ENCODE measurements at places on chromosomes 16 and 17.

DNA sequence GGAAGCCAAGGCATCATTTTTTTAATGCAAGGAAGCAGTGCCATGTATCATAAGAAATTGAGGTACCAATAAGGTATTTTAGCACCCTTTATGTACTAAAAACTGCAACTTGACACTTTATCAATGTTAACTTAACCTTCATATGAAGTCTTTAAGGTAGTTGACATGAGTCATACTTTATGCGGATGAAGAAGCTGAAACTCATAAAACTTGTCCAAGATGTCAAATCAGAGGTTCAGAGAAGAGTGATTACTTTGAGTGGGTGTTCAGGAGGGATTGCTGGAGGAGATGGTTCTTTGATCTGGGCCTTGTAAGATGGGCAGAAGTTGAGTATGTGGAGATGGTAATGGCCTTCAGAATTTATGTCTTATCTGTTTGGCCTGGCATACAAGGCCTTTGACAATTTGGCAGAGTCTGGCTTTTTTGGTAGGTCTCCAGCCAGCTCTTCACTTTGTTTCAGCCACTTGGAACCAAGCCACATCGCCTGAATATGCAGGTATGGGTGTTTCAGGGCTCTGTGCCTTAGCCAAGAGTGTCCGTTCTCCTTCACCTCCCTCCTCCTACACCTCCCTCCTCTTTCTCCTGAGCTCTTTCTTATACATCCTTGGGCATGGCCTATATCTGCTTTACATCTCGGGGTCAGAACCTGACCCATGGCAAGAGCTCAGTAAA is 23.7 kb downstream of the YPEL2 start:
- DNase-seq = no peak

DNA sequence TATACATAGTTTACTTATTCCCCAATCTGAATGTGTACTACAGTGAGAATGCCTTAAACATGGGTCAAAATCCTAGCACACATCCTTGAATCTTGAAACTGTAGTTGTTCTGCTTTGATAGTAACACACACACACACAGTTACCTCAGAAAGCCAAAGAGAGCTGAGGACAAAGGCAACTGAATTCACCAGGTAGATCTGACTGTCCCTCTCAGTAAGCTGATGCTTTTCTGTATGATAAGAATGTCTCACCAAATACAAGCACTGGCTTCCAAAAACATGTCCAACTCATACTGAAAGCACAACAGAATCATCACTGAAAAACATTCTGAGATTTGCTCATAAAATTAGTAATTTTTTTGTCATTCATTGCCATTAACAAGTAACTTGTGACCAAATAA is 104.3 kb upstream of the DYNLRB2 start:
- no peak for DNase-seq

DNA sequence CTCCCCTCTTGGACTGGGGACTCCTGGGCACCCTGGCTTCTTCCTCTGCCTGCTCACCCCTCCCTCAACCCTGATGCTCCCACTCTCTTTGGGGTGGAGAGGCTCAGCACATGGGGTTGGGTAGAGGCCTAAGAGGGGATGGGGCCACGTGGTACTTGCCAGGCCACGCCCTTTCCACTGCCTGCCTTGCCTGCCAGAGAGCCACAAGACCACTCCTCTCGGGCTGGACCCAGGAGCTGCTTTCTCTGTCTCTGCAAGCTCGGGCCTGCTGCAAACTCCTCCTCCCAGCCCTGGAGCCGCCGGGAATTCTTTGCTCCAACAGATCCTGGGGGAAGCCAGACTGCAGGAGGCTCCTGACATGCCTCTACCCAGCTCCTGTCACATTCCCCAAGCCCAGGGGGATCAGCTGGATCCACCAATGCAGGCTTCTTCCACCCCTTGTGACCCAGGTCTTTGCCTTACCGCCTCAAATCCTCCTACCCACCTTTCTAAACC is 11.8 kb downstream of the DLX4 start:
- DNase-seq = no peak

- DNase-seq = peak; percentile 87
Observed at GRCh38 chr16:16120382-16121184, 102.7 kb downstream of the ABCC6 start.

- DNase-seq = no peak
Observed at GRCh38 chr17:74088285-74088933, 115.1 kb upstream of the RPL38 start.

GRCh38 chr17:80101946-80102663 is 724 bp downstream of the GAA start:
- no peak for DNase-seq

GRCh38 chr16:88317613-88317965 is 65.2 kb upstream of the ZNF469 start:
- DNase-seq = no peak

DNA sequence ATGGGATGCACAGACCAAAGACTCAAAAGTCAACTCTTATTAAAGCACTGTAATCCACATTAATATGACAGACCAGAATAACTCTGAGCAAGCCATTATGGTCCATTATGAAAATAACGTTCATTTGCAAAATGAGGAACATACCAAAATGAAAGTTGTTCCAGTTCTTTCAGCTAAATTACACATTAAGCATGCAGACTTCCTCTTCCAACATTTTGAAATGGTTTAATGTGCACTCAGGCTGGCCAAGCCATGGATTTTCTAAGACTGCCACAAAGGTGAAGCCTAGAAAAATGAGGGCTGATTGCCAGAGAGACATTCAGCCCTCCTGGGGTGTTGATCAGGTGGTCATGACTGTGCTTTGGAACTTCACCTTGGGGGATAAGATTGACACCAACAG is 56.7 kb upstream of the NOG start:
- DNase-seq = no peak

DNA sequence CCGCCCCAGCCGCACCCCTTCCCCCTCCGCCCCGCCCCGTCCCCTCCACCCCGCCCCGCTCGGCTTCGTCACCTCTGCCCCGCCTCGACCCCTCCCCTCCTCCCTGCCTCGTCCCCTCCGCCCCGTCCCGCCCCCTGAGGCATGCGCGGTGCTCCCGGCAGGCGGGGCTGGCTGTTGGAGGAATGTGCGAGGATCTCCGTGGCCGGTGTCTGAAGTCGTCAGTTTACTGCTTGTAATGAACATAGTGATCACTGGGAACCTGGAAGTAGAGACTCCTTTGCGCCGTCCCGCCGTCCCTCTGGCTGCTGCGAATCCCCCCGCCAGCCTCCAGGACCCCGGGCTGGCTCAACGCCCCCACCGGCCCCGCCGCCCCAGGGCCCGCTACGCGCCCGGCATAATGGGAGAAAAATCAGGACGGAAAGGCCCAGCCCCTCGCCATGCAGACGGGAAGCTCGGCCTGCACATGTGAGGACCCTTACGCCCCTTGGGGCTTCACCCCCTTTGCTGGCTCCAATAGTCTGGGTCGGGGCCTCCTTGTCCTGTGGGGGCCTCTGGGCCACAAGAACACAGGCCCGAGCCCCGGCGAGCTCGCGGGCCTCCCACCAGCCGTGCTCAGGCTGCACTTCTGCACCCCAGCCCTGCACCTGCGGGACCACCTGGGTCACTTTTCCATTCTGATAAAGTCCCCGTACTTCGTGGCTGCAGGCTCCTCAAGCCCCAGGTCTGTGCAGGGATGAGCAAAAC is 743.1 kb downstream of the KCNJ18 start:
- DNase-seq = no peak

- DNase-seq = no peak
Observed at GRCh38 chr16:31078597-31079341, 4.5 kb downstream of the ZNF646 start.

DNA sequence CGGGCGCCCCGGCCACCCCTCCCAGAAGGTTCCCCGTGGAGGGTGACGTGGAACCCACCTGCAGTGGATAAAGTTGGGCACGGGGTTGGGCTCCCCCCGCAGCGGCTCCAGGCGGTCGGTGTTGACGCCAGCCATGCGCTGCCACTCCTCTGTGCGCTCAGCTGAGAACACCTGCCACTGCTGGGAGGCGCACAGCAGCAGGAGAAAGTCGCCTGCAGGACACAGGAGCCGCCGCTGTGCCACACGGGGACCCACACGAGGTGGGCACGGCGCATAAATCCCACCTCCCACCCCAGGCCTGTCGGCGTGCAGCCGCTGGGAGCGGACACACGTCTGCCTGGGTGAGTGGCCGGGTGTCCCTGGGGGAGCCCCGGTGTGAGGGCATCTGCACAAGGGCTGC is 20.7 kb downstream of the CTU2 start:
- no peak for DNase-seq

DNA sequence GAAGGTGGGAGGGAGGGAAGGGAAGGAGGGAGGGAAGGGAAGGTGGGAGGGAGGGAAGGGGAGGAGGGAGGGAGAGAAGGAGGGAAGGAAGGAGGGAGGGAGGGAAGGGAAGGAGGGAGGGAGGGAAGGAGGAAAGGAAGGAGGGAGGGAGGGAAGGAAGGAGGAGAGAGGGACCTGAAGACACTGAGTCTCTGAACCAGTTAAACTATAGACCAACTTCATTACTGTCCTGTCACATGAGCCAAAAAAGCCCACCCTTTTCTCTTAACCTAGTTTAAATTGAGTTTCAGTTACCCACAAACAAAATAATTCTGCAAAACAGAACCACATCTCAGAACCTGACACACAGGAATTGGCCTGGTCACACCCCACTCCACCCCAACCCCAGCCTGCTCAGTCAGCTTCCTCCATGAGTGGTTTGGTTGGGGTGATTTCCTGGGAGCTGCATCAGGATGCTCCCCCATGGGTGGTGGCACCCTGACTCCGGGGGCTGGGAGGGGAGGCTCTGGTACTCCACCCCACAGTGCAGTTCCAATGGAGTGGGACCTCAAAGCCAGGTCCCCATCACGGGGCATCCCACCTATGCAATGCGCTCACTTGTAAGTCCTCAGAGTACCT is 4.7 kb upstream of the PRR29 start:
- DNase-seq = no peak

Measured in NCI-H510A (cell line).